ENCODE measurements at places on chromosomes 7 and 10.

DNA sequence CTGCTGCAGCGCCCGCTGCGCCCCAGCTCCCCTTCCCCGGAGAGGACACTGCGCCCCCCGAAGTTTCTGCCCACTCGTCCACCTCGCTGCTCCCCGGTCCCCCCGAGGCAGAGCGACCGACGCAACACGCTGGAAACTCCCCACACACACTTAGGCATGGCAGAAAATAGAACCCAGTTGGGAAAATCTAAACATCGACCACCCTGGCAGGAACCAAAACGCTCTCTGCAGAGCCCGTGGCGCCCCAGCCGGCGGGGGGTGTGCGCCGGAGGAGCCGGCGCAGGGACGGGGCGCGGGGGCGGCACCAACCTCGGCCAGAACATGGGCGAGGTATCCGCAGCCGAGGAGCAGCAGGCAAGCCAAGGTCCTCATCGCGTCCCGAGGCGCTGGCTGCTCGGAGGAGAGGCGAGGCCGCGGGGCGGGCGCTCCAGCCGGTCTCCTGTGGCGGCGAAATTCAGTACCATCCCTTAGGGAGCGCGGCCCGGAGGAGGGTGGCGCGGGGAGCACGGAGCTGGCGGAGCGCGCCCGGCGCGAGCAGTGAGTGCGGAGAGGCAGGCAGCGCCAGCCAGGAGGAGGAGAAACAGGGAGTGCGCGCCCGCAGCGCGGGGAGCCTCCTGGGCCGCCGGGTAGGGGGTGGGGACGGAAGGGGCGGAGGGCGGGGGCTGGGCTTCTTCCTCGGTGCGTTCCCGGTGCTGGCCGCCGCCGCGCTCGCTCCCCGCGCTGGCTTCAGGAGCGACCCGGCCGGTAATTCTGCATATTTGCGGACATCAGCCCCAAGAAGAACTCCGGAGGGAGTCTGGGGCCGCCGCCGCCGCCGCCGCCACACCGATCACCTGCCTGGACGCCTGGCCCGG lies 789 bp downstream of the PDGFA start:
- no peak for DNase-seq

DNA sequence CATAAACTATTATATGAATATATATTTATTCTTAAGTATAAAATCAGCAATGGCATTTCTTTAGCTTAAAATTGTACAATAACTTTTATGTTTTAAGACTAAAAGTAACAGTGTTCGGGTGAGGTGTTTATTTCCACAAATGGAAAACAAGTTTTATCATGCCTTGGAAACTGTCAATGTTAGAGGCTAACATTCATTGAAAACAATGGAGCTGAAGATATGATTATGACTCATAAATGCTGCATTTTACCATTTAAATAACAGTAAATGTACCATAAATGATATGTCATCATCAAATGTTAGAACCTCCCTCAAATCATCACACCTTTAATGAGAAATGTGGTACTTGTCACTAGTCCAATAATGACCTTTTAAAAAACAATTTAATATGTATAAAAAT lies 897.3 kb downstream of the PCDH15 start:
- peak; percentile 13 for DNase-seq

GRCh38 chr10:1488970-1489548 lies 248.3 kb downstream of the ADARB2 start:
- no peak for DNase-seq

DNA sequence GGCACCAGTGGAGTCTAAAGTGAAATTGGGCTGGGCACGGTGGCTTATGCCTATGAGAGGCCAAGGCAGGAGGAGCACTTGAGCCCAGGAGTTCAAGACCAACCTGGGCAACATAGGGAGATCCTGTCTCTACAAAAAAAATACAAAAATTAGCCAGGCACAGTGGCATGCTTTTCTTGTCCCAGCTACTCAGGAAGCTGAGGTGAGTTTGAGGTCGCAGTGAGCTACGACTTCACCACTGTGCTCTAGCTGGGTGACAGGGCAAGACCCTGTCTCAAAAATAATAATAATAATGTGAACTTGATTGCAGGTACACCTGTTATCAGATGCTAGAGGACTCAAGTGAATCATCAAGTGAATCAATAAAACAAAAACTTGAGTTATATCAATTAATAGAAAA lies 108.0 kb downstream of the BTAF1 start:
- no peak for DNase-seq

- DNase-seq = peak; percentile 97
Observed at GRCh38 chr10:70267161-70267933, 16.5 kb downstream of the NPFFR1 start.

DNA sequence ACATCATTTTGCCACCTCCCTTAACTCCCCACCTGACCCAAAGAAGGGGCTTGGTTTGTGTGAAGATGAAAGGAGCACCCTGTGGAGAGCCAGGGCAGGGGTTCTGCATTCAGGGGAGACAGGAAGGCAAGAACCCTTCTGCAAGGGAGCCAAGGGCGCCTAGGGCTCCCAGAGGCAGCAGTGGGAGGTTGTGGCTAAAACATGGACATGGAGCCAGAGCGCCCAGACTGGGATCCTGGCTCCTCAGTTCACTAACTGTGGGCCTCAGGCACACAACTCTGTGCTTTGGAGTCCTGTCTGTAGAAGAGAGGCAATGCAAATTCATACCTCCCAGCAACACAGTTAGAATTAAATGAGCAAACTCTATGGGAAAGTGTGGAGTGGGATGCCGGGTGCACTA lies 123.1 kb upstream of the MACROH2A2 start:
- no peak for DNase-seq

- no peak for DNase-seq
Observed at GRCh38 chr7:77954773-77955555, 156.4 kb downstream of the PHTF2 start.

DNA sequence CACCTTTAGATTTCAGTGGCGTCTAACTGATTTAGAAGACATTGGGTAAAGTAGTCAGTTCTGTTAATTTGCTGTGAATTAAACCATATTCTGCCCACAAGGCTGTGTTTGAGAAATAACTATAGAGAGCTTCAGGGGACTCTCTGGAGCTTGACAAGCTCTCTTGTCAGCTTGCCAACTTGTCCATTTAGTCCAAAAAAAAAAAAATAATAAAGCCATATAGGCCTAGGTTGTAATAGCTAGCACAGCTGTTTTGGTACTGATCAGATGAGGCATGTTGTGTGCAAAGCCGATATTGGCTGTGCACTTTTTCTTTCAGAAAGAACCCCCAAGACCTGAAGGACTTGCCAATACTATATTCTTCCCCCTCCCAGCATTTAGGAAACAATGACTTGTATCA lies 20.2 kb upstream of the ZNF282 start:
- no peak for DNase-seq

DNA sequence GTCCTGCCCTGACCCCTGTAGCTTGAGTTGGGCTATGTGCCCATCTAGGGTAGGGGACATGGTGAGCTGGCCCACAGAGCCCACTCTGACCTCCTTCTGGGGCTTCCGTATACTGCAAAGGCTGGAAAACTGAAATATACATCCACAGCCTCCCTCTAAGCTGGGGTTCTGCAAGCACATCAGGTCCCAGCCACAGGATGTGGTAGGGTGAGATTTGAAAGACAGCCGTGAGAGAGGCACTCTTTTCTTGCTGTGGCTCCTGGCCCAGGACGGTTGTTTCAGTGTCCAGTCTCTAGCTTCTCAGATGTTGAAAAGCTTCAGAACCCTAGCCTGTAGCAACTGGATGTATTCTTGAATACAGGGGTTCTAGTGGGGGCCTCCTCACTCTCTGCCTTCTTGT lies 60.1 kb upstream of the ADRB1 start:
- no peak for DNase-seq

- DNase-seq = no peak
Observed at GRCh38 chr10:72697716-72698115, 5.8 kb downstream of the MCU start.

- no peak for DNase-seq
Observed at GRCh38 chr10:52525761-52526160, 211.7 kb downstream of the DKK1 start.

GRCh38 chr10:77732213-77733003 lies 94.8 kb upstream of the KCNMA1 start:
- DNase-seq = no peak

- DNase-seq = no peak
Observed at GRCh38 chr7:7228472-7228871, 46.1 kb downstream of the C1GALT1 start.

GRCh38 chr10:3782146-3782450 lies 2.9 kb downstream of the KLF6 start:
- DNase-seq = no peak

DNA sequence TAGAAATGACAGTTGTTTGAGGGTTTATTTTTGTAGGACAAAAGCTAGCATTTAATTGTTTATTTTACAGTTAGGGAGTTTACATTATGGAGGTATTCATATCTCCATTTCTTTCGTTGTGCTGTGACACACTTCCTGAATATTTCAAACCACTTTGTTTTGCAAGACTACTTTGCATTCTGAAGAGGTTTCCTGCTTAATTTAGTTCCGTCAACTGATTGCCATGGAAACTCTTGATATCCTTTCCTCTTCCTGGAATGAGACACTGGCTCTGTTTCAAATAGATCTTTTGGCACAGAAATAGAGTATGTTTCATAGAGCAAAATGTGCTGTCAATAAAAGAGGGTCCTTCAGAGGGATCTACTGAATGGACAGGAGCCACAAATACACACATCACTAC lies 159.5 kb upstream of the AGR3 start:
- peak; percentile 37 for DNase-seq

DNA sequence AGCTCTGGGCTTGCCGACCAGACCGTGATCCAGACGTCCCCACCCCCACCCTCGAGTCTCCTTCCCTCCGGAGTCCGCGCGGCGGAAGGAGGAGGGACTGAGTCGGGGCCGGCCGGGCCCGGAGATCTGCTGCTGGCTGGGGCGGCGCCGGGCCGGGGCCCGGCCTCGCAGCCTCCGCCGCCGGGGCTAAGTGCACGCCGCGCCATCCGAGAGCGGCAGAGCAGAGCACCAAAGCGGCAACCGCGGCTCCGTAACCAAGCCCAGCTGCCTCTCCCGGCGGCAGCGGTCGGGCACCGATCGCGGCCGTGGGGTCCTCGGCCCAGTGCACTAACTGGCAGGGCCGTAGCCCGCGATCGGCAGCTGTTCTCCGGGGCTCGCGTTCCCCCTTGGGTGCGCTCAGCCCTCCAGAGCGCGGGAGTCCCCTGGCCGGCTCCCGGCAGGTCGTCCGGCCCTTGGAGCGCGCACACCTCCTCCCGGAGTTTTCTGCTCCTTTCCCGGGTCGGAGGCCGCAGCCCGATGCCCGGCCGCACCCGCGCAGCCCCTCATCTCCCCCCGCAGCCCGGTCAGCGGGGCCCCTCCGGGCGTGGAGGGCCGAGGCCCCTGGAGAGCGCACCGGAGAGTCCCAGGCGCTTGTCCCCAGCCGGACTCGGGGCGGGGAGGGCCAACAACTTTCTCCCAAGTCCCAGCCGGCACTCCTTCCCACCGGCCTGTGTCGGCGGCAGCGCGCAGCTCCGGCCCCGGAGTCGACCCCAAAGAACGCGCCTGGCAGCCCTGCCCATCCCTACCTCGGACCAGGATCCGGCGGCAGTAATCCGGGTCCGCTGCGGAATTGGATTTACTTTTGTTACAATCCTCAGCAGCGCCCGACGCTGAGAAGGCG lies 799 bp downstream of the VAX1 start:
- DNase-seq = peak; percentile 60

- DNase-seq = no peak
Observed at GRCh38 chr10:5499493-5500140, at the start of gene CALML5. TSS of gene CALML5 (minus strand) at chr10:5499570. CDS start at chr10:5499438, 132 bp downstream.

GRCh38 chr10:66642217-66642616 lies 283.6 kb upstream of the LRRTM3 start:
- no peak for DNase-seq

- DNase-seq = no peak
Observed at GRCh38 chr7:81430761-81431160, 339.1 kb downstream of the HGF start.

- peak; percentile 26 for DNase-seq
Observed at GRCh38 chr7:151895008-151895630, 18.2 kb upstream of the PRKAG2 start.

- DNase-seq = peak; percentile 41
Observed at GRCh38 chr10:21517134-21518031, 8.1 kb downstream of the SKIDA1 start.

GRCh38 chr7:115058726-115059125 lies 136.8 kb downstream of the MDFIC start:
- no peak for DNase-seq

DNA sequence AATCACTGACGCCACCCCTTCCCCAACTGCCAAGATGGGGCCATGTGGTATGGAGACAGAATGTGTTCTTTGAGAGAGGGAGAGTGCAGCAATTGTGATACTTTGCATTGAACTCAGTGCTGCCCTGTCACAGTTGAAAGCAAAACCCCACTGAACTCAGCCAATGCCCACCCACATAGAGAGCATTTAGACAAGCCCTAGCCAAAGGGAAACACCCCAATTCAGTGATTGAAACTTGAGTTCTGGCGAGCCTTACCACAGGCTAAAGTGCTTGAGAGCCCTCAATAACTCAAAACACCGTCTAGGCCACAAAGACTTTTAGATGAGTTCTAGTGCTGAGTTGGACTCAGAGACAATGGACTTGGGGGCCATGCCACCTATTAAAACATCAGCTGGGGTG lies 751.9 kb upstream of the POT1 start:
- DNase-seq = no peak

- DNase-seq = no peak
Observed at GRCh38 chr7:84248843-84249242, 54.3 kb upstream of the SEMA3A start.

- no peak for DNase-seq
Observed at GRCh38 chr7:119640861-119641260, 632.1 kb upstream of the KCND2 start.

DNA sequence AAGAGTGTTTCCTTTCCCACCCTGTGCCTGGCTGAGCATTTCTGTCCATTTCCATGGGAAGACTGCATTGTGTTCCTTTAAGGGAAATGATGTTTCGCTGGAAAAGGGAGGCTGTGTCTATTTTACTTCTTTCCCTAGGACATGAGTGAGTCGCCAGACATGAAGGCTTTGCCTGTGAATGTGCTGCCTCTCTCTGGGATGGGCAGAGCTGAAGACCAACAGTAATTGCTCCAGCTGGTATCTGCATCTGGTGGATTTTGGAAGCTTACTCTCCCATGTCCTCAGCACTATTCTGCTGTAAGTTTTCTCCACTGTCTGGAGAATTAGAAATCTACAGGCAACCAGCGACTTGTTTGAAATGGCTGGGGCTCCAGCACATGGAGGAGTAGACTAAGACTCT lies 264.6 kb upstream of the BMPER start:
- no peak for DNase-seq

GRCh38 chr7:47651355-47652317 lies 69.7 kb upstream of the TNS3 start:
- DNase-seq = peak; percentile 42
